ENCODE measurements at places on chromosomes 3 and 15.

DNA sequence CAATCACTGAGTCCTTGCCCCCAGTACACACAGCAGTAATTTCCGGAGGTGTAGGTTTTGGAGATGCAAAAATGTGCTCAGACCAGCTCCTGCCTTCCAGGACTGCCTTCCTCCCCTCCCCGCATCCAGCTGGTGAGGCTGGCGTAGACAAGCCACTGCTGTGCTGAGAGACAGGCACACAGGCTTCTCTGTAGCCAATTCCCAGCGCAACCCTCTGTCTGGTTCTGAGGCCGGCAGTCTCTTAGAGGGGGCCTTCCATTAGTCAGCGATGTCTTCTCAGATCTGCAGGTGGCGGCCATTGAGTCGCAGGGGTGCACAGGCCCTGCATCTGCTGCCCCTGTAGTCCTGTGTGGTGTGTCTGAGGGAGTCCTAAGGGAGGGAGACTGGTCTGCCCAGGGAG is 114.4 kb downstream of the DNAJB8 start:
- DNase-seq, result no peak

GRCh38 chr3:16481546-16481897 is 32.0 kb downstream of the RFTN1 start:
- no peak for DNase-seq

- DNase-seq, result no peak
Observed at GRCh38 chr3:54366007-54366750, 243.8 kb downstream of the CACNA2D3 start.

DNA sequence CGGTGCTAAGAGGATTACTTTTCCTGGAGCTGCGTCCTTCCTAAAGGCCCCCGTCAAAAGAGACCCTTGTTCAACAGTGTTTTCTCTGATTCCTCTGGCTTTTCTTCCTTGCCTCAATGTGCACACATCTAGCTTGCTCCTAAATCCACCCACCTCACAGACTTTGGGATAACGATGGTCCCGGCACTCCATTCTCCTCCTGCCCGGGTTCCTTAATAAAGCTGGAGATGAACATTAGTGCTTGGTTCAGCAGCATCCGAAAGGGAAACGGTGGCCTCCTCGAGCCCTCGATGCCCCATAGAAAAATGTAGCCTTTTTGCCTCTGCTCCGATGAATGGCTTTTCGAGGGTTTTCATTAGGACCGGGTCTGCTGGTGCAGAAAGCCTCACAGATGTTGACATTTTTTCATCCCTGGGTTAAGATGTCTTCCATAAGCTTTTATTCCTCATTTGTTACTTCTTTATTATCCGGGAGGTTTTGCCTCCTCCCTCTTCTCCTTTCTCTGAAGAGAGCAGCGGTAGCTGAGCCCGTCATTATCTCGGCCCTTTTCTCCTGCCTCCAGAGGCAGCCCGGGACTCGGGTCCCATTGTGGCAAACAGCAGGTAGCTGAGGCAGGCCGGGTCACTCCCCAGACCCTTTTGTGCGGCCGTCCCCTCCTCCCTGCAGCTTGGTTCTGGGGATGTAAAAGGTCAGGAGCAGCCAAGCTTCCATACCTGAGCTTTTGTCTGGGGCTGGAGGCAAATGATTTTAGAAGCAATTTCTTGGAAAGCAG is 64.6 kb downstream of the CPN2 start:
- DNase-seq, result no peak

- DNase-seq, result no peak
Observed at GRCh38 chr3:119585856-119586570, 6.7 kb downstream of the ADPRH start.

GRCh38 chr3:76132154-76132470 is 346.8 kb upstream of the ZNF717 start:
- no peak for DNase-seq

DNA sequence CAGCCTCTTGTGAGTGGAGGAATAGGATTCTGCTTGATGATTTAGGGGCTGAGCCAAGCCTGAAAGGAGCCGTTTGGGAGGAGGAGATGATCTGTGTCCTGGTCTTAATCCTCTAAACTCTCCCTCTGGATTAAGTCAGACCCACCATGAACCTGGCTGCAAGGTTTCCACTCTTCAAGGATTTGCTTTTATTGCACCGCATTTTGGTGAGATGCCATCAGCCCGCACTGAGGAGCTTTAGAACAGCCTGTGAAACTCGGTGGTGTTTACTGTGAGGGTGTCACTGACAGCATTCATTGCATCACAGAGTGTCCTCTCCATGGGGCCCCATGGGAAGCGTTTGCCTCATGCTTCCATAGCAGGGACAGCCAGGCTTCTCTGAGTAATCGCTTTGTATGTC is 59.2 kb downstream of the EPHB1 start:
- no peak for DNase-seq

- DNase-seq, result no peak
Observed at GRCh38 chr15:38482572-38482971, 28.6 kb downstream of the FAM98B start.

DNA sequence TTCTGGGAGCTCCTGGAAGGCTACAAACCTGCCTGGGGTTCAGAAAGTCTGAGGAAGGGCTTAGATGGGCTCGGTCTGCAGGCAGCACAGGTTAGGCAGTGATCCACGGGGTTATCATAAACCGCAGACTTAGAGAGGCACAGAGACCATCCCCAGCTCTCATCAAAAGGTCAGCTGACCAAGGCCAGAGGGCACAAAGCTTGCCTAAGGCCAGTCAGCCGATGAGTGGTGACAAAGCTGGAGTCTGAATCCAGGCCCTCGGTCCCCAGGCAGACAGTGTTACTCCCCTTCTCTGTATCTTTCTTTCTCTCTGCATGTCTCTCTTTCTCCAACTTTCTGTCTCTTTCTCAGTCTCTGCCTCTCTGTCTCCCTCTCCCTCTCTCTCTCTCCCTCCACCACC is 56.5 kb downstream of the ADCY5 start:
- no peak for DNase-seq

DNA sequence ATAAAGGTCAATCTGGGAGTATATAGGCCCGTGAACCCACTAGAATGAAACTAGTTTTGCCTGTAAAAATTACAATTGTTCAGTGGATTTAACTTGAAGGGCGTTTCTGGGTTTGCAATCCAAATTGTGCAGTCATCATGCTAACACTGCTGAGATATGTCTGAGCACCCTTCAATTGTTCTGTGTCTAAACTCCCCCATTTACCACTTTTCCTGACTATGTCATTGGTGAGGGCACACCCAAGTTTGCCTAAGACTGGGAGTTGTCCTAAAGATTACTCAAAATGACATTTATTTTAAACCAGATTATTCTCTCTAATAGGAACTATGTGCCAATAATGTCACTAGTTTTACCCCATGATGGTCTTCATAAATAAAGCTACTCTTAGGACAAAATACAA is 54.6 kb downstream of the EMC4 start:
- no peak for DNase-seq

- DNase-seq, result no peak
Observed at GRCh38 chr3:156702367-156702766, 28.0 kb downstream of the TIPARP start.

DNA sequence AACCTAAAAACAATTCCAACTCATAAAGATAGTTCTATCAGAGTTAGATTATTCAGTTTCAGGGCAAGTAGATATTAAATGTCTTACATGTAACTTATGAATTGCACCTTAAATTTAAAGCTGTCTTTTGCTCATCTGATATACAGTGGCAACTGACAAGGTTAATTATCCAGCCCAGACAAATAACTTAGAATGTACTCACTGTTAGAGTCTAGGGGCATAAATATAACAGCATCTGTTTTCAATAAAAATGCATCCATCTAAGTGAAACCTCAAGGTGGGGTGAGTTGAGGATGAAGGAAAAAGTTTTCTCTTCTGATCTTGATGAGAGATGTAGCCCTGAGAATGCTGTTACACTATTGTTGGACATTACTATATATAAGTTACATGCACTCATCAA is 112.6 kb downstream of the FBN1 start:
- no peak for DNase-seq

Data from DMS153 (cell line).